Activated gamma-delta T cell treated with Interleukin-2 at 50 U/mL for 16 hours (primary cell): ENCODE measurements at places on chromosomes 6 and 20.
A peak's percentile ranks its signal among the peaks of the same experiment; 100 is the strongest.

DNA sequence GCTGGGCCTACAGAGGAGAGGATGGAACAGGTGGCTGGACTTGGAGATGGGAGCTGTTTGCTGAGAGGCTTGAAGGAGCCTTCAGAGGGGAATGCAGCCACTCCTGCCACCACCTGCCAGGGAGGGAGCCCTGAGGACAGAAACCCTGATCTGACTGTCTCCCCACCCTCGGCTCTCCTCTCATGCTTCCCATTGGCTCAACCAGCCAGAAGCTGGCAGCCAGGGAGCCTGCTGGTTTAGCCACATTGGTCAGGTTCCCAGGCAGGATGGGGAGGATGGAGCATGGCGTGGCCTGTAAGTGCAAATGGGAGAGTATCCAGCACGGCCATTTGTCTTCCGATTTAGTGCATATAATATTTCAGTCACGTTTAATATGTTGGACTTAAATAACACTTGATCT, 12.8 kb downstream of the TREM1 start:
- no peak for DNase-seq

DNA sequence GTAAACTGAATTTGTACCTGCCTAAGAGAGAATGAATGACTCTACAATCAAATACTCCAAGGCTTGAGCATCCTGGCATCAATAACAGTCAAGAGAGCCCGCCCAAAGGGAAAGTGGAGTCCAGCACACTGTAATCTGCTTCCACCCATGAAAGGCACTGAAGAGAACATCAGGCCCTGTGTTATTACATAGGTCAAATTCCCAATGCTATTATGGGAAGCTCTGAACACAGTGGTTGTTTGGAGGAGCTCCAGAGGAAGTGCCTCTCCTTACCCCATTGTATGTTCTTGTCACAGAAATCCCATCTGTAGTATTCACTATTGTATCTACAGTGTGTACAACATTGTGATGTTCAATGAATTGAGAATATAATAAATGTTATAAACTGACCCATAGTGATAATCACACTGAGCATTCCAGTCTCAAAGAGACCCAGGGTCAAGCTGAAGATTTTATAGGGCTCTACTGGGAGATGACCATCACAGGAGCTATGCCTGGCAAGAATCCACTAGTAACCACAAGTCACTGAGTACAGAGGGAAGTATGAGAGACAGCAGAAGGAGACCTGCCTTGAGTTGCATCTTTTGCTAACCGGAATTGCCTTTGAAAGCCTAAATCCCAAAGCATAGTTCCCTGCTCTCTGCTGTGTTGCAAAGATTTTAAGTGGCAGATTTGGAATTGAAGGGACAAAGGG, 446.7 kb downstream of the GJA1 start:
- DNase-seq, result no peak

- no peak for DNase-seq
Measured at GRCh38 chr20:53421343-53421742, 172.3 kb downstream of the ZNF217 start.

DNA sequence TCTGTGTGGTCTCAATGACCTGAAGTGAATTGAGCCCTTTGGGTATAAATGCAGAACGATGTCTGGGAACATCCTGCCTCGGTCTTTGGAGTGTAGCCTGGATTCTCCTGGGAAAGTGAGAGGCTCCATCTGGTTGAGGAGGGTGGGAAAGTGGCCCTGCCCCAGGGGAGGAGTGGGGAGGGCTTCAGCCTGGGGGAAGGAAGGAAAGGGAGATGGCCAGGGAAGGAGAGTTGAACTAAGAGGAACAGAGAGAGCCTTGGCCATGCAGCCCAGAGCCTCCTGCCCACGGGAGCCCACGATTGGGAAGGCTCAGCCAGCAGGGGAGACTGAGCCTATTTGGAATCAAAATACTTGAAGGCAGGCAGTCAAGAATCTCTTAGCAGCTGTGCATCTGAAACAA, 2.3 kb upstream of the EPB41L1 start:
- no peak for DNase-seq

DNA sequence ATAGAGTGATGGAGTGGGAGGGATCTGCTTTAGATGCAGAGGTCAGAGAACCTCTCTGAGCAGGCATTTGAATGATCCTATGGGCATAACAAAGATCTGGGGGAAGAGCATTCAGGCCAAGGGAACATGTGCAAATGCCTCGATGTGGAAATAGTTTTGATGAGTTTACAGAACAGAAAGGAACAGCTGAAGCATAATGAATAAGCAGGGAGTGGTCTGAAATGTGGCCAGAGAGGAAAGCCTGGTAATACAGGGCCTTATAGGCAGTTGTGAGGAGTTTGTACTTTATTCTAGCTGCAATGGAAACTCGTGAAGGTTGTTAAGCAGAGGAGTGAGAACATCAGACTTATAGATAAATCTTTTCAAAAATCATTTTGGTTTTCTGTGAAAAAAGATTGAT, 33.0 kb upstream of the ME1 start:
- DNase-seq, result no peak

GRCh38 chr20:41874658-41875057, 256.5 kb upstream of the CHD6 start:
- DNase-seq, result no peak

- DNase-seq, result no peak
Measured at GRCh38 chr6:117955684-117956256, 48.7 kb downstream of the SLC35F1 start.

GRCh38 chr6:135187372-135187771, 6.3 kb downstream of the MYB start:
- no peak for DNase-seq

DNA sequence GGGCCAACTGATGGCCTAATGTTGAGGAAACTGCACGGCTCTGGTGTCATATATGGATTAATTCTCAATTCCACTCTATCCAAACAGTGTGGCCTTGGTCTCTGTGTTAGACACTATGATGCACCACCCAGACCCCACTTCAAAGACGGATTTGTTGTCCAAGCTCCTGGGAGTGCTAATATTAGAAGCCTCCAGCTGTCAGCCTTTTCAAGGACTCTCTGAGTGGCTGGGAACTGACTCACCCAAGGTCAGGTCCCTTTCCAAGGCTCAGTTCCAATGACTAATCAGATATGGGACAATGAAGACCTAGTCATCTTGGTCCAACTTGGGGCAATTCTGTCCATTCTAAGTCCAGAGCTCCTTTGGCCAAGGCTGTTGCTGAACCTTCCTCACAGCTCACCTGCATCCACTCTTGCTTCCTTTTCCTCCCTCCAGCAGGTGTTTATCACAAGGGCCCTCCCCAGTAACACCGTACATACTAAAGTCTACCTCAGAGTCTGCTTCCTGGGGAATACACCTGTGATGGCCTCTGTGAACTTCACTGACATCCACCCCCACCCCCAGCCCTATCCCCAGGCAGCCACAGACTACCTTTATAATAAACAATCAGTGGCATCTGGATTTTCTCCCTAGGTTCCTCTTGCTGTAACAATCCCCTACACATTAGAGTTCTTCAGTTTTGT, 7.2 kb upstream of the IL20RA start:
- DNase-seq, result no peak

DNA sequence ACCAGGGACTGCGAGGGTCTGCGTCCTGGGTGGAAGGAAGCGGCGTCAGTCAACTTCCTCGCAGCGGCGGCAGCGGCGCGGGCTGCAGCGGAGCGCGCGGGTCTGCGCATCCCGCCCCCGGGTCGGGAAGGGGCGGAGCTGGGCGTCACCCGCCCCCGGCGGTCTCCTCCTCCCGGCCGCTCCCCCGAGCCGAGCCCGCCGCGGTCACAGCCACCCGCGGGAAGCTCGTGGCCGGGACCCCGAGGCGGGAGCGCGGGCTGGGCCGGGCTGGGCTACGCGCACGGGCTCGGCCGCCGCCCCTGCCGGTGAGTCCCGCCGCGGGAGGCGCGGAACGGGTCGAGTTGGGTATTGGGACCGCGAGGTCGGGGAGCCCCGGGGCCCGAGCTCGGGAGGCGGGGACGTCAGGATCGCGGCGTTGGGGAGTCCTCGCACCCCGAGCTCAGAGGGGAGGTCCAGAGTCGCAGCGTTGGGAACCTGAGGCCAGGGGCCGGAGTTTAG, at the start of gene PAQR8:
Gene PAQR8, plus strand, starts transcription at position 207 of the 498 bp plus-strand sequence. CDS start 41,063 bp downstream, outside the sequence.
- peak; percentile 75 for DNase-seq

DNA sequence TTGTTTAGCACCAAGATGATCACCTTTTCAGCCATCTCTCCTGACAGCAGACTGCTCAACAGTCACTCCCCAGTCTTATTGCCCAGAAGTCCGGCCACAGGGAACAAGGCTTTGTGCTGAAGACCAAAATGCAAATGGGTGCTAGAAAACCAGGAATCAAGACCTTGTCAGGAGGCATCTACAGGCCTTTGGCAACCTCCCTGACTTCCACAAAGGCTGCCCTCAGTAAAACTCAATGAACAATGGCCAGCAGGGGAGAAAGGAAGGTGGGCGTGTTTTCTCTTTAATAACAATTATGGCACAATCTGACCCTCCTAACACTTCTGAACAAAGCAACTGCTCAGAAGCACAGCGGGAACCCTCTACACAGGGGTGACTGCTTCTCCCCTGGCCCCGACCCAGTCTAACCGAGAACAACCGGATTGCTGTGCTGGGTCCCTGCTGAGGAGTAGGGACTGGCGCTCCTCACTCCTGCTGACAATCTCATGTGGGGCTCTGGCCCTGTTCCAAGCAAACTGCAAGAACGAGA, 41.6 kb downstream of the PLCG1 start:
- no peak for DNase-seq

- DNase-seq, result no peak
Measured at GRCh38 chr20:711576-711975, 36.0 kb upstream of the SCRT2 start.

GRCh38 chr20:57849121-57849520, 139.3 kb upstream of the PMEPA1 start:
- DNase-seq, result no peak

DNA sequence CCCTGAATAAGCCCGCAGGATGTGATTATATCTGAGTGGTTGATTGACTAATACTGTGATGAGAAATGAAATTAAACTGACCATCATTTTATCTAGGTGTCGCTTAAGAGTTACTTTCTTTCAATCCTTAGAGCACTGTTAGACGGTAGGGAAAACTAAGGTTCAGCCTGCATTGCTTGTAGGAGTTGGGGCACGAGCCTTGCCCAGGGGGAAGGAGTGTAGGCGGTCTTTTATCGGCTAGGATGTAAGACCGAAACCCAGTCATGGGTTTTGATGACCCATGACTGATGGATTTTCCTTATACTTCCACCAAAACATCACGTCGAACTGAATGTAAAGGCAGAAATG, 392 bp upstream of the TASP1 start:
- no peak for DNase-seq

- no peak for DNase-seq
Measured at GRCh38 chr6:137497721-137498463, 3.7 kb upstream of the OLIG3 start.

- no peak for DNase-seq
Measured at GRCh38 chr6:31686483-31686882, 5.6 kb upstream of the LY6G5C start.

DNA sequence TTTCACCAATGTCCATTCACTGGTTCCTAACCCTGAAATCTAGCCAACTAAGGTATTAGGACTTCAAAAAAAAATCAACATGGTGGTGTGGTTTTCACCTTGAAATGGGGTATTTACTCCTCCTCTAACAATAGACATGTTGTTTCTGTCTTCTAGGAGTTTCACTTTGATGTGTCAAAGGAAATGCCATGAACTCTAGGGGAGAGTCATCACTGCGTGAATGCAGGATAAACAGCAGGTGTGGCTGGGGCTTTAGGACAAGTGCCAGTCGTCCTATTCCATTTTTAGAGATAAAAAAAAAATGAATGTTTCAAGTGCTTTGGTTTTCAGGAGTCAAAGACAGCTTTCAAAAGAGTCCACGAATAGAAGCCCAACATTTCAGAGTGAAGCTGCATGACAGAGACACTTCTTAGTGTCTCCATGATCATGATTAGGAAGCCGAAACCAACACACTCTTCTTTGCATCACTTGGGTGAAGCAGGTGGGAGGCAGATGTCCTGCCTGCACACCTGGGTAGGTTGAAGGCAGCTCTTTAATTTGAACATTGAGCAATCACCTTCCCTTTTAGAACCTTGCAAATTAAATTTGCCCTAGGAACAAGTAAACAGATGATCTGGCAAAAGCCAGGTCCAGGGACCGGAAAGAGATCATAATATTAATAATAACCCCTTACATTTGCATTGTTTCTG, 328.5 kb upstream of the PRDM1 start:
- DNase-seq, result no peak

DNA sequence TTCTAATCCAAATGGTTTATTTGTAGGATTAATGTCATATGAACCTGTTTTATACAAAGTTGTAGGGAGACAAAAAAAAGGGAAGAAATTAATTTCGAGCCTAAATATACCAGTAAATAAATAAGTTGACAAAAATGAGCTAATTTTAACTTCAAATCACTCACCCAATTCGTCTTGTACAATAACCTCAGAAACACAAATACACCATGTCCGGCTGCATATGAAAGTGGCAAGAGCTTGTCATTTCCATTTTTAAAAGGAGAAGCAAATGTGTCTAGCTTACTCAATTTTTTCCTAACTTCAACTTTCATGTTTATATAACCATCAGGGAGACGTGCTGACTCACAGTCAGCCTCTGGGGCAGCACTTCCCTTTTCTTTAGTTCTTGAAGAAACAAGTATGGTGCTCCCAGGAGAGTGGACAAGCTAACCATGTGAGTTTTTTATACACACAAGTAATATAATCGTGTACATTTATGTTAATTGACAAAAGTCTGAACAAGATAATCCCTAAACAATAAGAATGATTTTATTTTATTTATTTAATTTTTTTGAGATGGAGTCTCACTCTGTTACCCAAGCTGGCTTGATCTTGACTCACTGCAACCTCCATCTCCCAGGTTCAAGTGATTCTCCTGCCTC, 55.5 kb upstream of the SGK1 start:
- no peak for DNase-seq

DNA sequence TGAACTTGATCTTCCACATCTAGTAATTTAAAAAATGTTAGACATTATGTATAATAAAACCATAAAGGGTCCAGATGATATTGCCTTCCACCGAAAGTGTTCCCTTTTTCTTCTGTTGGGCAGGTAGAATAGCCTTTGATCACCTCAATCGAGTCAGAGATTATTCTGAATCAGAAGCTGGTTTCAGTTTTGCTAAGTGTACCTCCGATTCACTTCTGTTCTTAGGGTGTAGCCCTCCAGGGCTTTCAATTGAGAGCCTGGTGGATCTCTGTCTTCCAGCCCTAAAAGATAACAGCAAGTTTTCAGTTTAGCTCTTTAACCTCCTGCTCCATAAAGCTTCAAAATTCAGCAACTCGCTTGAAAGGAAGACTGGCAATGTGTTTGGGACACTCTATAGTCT, 21.1 kb upstream of the AIG1 start:
- DNase-seq, result no peak

- DNase-seq, result no peak
Measured at GRCh38 chr20:43662943-43663655, 3.8 kb upstream of the MYBL2 start.

DNA sequence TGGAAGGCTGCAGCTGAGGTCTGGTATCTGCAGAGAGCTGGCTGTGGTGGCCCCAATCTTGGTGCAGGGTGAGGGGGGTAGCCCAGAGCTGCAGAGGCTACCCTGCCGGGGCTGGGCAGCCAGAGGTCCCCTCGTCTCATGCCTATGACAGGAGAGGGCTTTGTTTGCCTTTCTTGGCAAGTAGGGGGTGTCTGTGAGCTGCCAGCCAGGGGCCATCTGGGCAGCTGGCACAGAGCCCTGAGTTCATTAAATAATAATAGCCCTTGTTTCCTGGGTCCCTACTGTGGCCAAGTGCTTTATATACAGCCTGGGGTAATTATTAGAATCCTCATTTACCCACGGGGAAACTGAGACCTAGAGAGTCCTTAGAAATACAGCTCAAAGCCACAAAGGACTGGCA, 66.6 kb downstream of the EZR start:
- DNase-seq, result no peak
